Left cardiac atrium (tissue), 4 donors: ENCODE measurements at places on chromosomes 3 and 15. TPM values are rescaled to one million over a fixed set of nuclear protein-coding genes. Genes with fewer than 3 reads are reported as not detected.

GRCh38 chr3:17553080-17553479, 189.4 kb downstream of the TBC1D5 start:
- DNase-seq: no peak

DNA sequence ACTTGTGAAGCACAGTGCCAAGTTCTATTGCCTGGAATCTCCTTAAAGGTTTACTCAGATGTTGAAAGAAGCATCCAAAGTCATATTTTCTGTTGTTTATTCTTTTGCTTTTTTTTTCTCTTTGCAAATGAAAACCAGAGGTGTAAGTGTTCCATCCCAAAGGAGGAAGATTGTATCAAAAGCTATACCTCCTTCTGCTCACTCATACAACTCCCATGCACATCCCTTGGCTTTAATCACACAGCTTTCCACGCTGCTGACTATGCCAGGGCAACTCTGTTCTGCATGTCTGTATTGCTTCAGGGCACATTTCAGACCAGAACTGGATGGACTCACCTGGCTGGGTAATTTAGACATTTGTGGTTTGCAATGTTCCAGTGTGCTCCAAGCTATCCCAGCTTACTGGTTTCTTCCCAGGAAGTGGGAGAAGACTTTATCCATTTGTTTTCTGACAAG, 399.6 kb upstream of the TBL1XR1 start:
- no peak for DNase-seq

DIPK2A gene
- 12.3 TPM for total RNA-seq

BMF gene
- total RNA-seq: 5.0 TPM

CYP8B1 gene
- not detected for total RNA-seq

ADAMTS17 gene
- 3.2 TPM for total RNA-seq

CHRNA7 gene
- 0.77 TPM for total RNA-seq

UROC1 gene
- not detected for total RNA-seq

- DNase-seq: no peak
Observed at GRCh38 chr15:68979816-68980215, 34.7 kb upstream of the NOX5 start.

BCL2A1 gene
- 1.8 TPM for total RNA-seq

IL17RD gene
- total RNA-seq: 5.9 TPM
